CD4-positive, alpha-beta memory T cell (primary cell): ENCODE measurements at places on chromosomes 4 and X.

- DNase-seq: no peak
These were observed 1257.3 kb upstream of the DIAPH2 start for GRCh38 chrX:95427389-95427788.

DNA sequence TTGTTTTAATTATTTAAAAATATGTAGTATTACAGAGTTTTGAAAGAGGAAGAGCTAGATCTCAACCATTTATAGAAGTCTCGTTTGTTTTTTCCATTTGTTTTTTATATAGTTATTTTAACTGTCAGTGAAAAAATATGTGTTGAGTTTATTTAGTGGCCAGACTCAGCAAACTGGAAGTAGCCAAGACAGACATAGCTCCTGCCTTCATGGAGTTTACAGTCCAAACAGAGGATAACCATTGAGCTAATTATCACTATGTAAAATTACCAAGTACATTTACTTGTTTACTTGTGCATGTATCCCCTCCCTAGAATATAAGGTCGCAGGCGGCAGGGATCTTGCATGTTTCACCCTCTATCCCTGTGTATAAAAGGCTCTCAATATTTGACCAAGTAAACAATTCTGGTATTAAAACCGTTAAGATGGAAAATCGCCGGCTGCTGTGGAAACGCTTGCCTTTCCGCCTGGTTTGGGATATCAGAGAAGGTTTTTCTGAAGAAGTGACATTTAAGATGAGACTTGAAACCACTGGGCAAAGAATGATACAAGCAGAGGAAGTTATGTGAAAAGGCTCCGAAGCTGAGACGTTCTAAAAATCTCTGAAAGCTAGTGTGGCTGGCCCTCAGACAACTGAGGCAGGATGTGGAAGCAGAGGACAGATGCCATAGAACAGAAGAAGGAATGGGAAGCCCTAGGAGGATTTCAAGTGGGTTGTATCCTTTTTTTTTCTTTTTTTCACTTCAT, 1.3 kb upstream of the CCNI start:
- no peak for DNase-seq

DNA sequence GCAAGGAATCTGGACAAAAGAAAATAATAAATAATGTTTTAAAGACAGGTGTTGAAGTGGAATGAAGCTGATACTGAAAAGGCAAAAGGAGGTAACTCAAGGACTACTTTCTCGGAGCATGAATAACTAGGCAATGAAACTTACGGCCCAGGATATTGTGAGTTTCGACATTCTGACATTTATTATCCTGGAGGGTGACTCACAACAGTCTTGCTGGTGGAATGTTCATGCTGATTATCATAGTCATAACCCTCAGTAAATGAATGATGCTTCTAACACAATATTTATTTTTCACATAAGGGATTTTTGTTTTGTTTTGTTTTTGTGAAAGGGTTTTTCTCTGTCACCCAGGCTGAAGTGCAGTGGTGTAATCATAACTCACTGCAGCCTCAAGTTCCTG, 147.0 kb upstream of the HPGD start:
- no peak for DNase-seq

- no peak for DNase-seq
These were observed 3.2 kb upstream of the ENPEP start for GRCh38 chr4:110472583-110473329.

DNA sequence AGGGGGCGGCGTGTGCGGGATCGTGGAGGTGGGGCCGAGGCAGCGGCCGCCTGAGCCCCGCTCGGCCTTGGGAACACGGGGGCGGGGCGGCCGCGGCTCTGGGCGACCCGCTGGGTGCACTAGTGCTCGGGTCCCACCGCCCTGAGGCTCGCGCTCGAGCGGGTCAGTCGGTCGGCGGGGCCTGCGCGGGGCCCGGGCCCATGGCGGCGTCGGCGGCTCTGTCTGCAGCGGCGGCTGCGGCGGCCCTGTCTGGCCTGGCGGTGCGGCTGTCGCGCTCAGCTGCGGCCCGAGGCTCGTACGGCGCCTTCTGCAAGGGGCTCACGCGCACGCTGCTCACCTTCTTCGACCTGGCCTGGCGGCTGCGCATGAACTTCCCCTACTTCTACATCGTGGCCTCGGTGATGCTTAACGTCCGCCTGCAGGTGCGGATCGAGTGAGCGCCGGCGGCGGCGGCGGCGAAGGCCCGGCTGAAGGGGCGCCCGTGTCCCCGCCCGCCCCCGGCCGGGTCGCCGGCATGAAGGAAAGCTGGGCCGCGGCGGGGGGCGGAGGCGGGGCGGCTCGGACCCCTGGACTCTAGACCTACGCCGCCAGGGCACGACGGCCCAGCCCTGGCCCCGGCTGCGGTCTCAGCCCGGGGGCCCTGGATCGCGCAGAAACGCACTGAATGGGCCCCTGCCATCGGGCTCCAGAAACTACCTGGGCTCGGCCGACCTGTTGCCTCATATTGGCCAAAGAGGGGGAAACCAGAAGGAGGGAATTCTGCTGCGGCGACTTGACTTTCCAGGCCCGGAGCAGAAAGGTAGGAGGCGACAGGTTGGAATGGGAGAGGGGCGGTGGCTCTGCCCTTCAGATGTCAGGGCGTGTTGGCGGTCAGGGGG, at the start of gene SMIM10L2A:
Gene SMIM10L2A (plus strand): TSS at position 13 of the 878 bp plus-strand sequence. CDS start 188 bp downstream, at position 201.
- DNase-seq: no peak

GRCh38 chr4:79259242-79259641, 66.6 kb downstream of the NAA11 start:
- DNase-seq: no peak

- no peak for DNase-seq
These were observed 37.7 kb downstream of the NBDY start for GRCh38 chrX:56766554-56767347.

- DNase-seq: no peak
These were observed 81.4 kb upstream of the CPEB2 start for GRCh38 chr4:14920759-14921320.

- no peak for DNase-seq
These were observed 1197.3 kb downstream of the TECRL start for GRCh38 chr4:63211776-63212479.

DNA sequence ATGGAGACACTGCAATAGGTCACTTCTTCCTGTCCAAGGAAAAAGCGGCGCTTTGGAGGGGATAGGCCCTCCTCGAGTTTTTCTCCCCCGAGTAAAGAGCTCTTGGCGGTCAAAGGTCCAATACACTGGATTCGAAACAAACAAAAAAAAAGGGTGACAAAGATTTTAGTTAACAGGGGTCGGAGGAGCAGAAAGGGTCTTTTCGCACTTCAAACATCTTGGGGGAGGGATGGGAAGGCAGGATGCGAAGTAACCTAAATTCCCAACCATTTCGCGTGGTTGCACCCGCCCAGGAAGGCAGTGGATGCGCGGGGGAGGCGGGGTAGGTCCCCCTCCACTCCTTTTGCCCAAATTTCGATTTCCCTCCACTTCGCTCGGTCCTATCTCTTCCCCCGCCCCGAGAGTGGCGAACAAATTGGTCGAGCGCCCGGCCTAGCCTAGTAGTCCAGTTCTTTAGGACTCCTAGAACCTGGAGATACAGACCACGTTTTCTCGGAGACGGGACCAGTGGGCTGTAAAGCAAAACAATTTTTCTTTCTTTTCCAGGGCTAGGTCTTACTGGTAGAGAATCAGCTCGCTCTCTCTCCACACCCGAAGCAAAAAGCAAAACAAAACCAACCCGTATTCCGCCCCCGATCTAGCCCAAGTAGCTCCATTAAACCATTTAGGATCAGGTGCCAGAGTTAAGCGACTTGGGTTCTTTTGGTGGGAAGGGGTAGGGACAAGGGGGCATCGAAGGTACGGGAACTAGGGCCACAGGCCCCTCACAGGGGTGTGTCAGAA, 2.0 kb upstream of the STAG2 start:
- DNase-seq: no peak

- DNase-seq: no peak
These were observed 305.3 kb downstream of the FRMPD4 start for GRCh38 chrX:12443534-12444098.

DNA sequence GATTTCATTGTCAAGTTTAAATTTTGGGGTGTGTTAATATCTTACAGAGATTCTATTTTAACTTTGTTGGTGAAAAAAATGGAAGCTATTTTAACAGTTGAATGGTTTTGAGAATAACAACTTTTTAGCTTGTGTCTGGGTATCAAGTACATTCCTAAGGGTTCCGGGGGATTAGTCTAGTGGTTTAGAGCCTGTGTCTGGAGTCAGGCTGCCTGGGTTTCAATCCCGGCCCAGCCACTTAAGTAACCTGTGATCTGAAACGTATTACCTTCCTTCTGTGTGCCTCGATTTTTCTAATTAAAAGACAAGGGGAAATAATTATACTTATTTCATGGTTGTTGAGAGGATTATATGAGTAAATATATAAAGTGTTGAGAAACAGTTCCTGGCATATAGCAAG, 288.6 kb upstream of the NR3C2 start:
- no peak for DNase-seq

DNA sequence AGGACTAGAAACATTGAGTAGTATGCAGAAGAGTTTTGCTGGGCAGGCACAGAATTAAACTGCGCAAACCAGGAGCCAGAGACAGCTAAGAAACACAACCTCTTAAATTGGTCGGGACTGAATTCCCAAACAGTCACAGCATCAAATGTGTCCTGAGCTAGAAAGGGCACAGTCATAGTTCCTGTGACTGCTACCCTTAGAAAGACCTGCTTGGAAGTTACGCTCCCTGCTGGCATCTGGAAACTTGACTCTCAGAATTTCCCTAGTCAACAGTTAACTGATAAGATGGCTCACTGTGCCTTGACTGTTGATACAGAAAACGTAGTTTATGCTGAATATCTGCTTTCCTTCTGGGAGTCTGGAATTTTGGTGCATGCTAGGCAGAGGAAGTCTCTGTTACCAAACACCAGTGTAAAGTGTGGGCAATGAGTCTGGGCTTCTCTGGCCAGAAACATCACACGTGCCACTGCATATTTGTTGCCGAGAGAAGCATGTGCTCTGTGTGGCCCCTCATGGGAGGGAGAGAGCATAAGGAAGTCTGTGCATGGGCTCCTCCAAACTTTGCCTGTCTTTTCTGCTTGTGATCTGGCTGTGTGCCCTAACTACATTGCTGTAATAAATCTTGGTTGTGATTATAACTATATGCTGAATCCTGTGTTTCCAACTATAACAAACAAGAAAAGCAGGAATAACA, 11.6 kb upstream of the EOLA2 start:
- no peak for DNase-seq

- DNase-seq: no peak
These were observed 44.0 kb upstream of the SCD5 start for GRCh38 chr4:82842593-82842992.

DNA sequence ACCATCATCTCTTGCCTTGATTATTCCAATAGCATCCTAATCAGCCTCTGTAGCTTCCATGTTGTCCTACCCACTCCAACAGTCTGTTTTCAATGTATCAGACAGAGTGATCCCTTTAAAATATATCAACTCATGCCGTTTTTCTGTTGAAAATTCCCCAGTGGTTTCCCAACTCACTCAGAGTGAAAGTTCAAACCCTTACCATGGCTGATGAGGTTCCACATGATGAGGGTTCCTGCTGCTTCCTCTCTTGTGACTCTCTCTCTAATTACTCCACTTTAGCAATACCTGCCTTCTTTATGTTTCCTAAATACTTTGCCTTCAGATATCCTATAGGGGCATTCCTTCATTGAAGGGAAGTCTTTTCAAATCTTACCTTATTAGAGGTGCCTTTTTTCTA, 334.7 kb downstream of the PPP1R2C start:
- no peak for DNase-seq

DNA sequence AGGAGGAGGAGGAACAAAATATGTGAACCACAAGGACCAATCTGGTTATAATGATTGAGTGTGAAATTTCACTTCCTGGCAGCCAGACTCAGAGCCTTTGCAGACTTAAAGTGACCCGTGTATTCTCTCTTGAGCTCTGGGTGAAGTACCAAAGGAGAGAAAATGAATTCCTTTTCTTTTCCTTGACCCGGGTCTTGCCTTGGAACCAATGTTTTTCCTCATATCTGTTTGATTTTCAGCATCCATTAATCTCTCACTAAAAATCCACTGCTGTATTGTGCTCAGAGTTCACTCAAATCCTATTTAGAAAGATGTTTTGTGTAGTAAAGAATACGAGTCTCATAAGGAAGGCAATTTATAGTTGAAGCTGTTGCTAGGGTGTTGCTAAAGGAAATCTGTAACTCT, 78.3 kb upstream of the C1QTNF7 start:
- no peak for DNase-seq

DNA sequence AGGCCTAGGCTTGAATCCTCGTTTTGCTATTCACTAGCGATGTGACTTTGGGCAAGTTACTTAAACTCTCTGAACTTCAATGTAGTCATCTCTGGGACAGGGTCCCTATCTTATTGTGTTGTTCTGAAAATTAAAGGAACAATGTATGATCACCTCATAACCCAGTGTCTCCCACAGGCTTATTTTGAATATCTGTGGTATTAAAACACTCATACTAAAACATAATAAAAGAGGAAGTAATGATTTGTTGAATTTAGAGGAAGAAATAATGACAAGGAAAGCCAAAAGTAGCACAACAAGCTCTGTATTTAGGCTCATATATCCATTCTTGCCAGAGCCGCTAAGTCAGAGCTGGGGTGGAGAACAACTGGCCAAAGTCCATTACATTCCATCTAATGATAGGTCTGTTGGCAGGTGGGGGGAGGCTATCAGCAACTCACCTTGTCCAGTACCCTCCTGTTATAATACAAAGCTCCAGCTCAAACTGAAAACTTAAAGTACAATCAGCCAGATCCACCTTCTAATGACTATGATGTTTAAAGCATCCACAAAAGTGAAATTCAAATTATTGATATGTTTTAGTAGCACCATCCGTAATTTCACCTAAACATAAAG, 64.5 kb upstream of the LSM6 start:
- no peak for DNase-seq

DNA sequence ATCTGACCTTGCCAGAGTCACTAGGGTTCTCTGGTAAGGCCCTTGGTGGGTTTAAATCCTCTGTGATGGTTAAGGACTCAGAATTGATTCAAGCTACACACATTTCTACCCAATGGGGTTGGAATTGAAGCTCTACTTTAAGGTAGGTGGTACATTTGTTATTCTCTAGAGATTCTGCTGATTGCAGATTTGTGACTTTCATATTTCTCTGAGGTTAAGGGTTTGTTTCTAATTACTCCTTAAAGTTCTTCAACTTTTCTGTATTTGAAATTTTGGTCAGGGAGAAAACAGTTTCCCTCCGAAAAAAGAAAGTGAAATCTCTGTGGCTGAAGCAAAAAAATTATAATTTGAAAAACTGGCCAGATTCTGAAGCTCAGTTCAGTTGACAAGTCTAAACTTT, 25.8 kb upstream of the USP46 start:
- DNase-seq: no peak
